ENCODE measurements at places on chromosomes 7 and 10.

DNA sequence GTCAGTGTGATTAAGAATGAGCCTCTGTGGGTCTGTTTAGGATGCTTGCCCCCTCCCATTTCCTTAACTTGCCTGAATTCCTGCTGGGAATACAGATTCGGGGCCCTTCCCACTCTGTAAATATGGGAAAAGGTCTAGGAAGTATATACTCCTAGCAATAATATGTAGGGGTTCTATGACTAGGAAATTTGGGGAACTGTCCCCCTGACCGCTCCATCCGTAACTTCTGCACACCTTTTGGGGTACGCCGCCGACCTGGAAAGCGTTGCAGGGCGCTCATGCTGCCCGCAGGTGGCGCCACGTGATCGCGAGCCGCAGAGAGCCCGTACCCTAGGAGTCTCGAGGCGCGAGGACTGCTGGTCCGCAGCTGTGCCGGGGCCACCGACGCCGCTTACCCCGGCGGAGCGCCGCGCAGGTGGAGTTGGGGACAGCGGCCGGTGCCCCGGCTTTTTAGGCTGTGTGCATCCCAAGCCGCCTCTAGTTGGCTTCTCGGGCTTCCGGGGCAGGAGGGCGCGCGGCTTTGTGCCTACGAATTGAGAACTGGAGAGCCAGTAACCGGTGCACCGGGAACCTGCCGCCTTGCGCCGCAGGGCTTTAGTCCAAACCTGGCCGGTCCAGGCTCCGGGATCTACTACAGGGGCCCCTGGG, 656 bp upstream of the CNNM2 start:
- peak; percentile 66 for DNase-seq

GRCh38 chr7:49931627-49932026, 158.2 kb downstream of the VWC2 start:
- DNase-seq: no peak

DNA sequence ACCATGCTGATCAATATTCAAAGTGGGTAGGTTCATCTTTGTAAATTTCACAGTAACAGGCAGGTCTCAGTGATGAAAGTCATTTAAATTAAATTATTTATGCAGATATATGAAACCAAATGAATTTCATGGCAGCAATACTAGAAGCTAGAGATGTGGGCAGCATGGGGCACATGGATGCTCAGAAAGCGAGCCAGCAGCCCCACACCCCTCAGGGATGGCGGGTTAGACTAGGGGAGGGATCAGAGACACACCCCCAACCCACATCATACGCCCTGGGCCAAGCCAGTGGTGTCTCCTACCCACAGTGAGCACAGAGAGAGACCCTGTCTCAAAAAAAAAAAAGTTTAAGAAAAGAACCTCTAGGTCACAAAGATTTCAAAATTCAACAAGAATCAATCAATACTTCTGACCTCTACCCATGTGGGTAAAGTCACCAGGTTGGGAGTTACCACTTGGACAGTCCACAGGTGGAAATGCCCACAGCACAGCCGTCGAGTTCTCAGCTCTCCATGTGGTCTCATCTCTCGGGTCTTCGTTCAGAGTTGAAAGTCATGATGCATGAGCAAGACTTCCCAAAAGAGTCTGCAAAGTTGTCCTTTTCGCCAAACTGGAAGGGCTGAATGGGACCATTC, 79.3 kb upstream of the PPP2R2D start:
- DNase-seq: no peak

DNA sequence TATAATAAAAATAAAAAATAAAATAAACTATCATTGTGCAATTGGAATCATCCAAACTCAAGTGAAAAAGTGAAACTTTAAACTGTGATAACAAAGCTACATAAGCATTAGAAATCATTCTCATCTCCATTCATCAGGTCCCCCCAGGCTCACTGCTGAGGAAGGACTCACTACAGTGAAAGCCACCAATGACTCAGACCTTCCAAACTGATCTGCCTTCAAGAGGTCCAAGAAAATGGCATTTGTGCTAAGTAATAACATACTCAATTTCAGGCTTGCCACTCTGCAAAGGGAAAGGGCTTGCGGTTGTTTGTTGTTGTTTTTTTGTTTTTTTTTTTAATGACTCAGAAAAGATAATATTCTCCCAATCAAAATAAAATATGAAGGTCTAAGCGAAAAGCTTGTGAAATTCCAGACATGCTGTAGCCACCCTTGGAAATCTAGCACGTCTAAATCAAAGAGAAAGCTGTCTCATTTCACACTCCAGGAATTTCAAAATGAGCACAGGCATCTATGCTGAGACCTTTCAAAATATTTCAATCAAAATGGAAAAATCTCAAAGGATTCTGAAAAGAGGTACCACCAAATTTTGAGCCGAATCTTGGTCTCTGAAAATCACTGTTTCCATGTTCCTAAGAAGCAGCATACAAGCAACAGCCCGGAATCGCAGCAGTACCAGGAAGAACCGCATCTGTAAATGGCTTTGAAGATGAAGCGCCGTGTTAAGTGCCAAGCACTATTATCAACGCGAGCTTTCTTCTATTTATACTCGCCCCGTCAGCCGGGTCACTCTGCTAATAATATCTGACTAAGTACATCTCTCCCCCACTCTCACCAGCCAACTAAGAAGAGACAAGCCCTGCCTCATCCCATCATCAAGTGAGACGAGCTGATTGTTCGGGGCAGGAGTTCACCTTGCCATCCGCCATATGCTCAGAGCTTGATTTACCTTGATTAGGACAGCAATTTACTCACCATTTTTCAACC, 13.5 kb downstream of the SFMBT2 start:
- DNase-seq: no peak

GRCh38 chr7:15862781-15863165, 176.3 kb upstream of the MEOX2 start:
- no peak for DNase-seq

DNA sequence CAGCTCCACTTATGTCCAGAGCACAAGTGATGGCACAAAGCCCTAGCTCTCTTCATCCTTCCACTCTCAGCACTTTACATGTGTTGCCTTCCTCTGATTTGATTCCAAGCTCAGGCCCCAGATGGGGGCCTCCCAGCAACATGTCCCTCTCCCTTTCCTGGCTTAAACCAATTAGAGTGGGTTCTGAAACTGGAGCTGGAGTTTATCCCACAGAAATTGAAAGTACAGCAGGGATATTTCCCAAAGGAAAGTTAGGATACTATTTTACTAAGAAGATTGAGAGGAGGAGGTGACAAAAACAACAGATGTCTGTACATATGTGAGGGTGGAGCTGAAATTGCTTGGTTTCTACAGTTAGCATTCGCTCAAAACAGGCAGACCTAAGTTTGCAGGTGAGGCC, 724.6 kb downstream of the AUTS2 start:
- DNase-seq: no peak
